ENCODE measurements at places on chromosomes 1 and 21. TPM values are rescaled to one million over a fixed set of nuclear protein-coding genes. Genes with fewer than 3 reads are reported as not detected.

Gene TAL1
- total RNA-seq, result not detected

Gene RPL22
- total RNA-seq, result 597 TPM

Gene ETV3L
- not detected for total RNA-seq

Gene CFAP107
- total RNA-seq, result not detected

- no peak for DNase-seq
These were observed 5.9 kb downstream of the CD48 start for GRCh38 chr1:160705742-160706141.

Gene SMIM11
- 6.2 TPM for total RNA-seq
